ENCODE measurements at places on chromosomes 6 and 20.

- DNase-seq: no peak
Observed at GRCh38 chr20:44732327-44732726, 13.3 kb upstream of the KCNK15 start.

- DNase-seq: no peak
Observed at GRCh38 chr6:41594326-41594725, 43.9 kb upstream of the MDFI start.

DNA sequence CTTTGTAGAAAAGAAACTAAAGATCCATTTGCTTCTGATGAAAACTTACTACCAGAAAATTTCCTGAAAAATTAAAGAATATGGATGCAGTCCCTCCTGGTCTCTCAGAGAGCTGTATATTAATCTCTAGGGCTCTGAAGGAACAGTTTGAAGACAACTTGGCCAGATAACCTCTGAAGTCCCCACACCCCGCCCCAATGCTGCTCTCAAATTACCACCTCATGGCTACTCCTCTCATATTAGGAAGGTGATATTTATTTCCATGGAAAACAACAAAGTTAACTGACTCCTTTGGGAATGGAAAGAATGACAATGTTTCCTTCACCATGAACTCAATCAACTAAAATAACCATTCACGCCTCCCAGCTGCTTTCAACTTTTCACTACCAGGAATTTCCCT lies 408.4 kb upstream of the FLRT3 start:
- no peak for DNase-seq

DNA sequence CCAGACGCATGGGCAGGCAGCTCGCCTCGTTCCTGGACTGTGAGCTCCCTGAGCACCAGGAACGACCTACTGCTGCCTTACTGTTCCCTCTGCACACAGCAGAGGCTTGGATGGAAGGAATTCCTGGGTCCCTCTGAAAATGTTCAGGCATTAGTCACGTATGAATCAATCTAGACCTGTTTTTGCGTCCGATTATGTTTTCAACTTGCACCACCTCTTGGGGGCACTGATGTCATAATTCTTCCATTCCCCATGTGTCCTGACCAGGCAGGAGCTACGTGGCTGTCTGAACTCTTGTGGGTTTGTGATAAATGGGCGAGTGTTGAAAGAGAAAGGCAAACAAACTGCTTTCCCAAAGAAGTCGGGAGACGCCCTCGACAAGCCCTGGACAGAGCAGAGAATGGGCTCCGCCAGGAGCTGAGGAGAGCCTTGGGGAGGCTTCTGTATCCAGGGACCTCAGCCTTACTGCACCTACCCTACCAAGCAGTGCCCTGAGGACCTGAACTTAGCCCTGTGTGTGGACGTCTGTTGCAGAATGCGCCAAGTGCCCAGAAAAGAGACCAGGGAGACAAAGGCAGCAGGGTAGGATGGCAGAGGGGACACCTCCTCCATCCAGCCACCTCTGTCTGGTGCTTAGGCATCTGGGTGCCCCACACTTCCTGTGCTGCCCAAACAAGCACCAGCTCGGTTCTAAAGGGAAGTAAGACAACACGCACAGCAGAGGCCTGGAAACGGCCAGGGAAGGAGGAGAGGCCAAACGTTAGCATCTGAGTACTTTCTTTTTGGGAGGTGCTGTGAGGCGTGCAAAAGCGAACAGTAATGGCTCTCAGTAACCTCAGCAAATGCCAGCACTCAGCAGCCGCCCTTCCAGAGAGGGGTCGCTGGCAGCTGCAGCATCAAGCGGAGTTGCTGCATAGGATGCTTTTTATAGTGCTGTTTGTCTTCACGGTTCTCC lies 124.2 kb downstream of the LY86 start:
- DNase-seq: no peak

- DNase-seq: no peak
Observed at GRCh38 chr20:57922706-57923105, 212.9 kb upstream of the PMEPA1 start.

DNA sequence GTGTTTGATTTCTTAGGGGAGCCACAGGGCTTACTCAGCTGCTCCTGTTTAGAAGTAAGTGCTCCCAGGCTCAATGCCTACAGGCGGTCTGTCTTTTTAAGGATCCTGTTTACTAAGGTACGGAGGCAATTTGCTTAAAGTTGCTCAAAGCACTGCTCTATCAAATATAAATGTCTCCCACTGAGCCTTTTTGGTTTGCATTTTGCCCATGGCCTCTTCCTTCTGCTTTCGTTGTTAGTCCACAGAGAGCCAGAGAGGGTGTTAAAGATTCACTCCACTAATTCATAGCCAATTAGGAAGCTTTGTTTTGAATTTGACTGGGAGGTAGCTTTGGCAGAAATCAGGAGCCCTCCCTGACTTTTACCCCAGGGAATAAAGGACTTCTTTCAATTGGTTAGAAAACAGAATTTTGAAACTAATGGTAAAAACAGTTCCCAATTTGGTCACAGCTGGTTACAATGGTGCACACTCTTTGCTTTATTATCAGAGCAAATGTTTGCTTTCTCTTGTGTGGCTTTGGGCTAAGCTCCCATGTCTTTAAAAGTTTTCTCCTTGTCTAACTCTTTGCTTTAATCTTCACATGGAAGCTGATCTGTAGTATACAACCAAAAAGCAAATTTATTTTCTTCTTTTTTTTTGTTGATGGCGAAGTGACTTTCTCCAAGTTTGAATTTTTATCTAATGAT lies 126.2 kb downstream of the IMPG1 start:
- DNase-seq: no peak

DNA sequence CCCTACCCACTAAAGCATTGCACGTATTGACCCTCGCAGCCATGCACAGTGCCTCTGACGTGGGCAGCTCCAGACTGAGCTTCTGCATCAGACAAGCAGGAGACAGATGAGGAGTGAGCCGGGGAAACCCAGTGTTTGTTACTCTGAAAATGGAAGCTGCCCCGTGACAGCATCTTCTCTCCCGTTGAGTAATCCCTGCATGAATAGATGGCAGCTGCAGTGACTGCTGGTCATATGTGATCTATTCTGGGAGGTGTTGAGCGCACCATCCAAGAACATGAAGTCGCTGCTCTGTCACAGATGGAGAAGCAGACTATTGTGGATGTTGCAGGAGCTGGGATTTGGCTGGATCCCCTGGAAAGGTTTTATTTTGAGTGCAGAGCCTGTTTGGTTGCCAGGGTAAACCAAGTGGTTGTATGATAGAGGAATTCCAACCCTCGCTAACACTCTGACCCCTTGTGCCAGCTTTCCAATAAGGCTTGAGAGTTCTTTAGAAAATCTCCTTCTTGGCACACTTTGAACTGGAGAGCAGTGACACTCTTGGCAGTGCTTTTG lies 242.2 kb downstream of the NRN1 start:
- no peak for DNase-seq

DNA sequence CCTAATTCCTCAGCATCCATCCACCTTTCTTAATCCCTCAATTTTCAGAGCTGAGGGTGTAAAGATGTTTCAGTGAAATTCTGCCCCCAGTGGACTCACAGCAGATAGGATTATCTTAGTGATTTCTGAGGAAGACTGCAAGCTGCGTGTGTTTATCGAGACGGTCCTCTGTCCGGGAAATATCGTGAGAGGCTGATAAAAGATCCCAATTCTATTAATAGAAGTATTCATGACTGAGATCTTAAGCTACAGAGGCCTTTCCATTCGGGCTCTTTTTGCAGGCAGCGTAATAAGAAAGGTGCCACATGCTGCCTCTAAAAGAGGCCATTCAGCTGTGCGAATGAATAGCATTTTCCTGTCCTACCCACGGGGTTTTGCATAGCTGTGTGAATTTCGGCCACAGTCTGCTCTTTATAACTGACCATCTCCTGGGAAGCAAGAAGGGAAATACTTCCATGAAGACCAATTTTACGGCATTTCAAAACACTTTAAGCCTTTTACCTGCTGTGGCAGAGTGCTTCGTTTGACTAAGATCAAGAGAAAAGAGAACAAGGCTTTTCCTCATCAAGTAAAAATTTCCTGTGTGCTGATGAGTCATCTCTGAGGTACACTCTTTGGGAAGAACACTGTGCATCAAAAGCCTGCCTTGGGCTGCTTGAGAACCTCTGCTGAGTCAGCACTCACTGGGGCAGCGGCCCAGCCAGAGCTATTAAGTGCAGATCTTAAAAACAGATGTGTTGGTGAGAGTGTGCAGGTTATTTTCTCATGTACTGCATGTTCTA lies 208.8 kb downstream of the ARHGAP18 start:
- DNase-seq: no peak

DNA sequence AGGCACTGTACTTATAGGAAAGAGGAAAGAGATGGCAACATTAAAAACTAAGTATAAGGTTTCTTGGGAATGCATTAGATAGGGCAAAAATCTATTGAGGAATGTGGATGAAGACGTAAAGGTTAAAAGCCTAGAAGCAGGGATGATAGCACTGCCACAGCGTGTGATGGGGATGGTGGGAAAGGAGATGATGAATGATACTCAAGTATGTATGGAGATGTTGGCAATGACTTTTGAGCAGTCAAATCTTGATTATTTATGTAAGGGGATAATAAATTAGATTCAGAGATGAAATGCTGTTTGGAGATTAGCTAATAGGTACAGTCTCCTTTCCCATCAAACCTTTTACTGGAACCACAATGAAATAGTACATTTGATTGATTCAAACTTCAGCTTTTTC lies 432.8 kb downstream of the GRIK2 start:
- no peak for DNase-seq

- DNase-seq: no peak
Observed at GRCh38 chr6:46473881-46474280, 17.4 kb downstream of the RCAN2 start.

DNA sequence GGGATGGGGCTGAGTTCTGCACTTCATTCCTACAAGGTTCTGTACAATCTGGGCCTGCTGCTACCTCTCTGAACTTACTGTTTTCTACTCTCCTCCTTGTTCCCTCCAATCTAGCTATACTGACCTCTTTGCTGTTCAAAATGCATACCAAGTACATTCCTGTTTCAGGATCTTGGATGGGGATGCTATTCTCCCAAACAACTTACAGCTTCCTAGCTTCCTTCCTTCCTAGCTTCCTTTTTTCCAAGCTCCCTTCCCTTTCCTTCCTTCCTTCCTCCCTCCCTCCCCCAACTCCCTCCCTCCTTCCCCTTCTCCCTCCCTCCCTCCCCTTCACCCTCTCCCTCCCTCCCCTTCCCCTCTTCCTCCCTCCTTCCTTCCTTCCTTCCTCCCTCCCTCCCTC lies 117.9 kb downstream of the AHI1 start:
- DNase-seq: no peak

GRCh38 chr6:99310553-99310952 lies 38.9 kb downstream of the FAXC start:
- no peak for DNase-seq

DNA sequence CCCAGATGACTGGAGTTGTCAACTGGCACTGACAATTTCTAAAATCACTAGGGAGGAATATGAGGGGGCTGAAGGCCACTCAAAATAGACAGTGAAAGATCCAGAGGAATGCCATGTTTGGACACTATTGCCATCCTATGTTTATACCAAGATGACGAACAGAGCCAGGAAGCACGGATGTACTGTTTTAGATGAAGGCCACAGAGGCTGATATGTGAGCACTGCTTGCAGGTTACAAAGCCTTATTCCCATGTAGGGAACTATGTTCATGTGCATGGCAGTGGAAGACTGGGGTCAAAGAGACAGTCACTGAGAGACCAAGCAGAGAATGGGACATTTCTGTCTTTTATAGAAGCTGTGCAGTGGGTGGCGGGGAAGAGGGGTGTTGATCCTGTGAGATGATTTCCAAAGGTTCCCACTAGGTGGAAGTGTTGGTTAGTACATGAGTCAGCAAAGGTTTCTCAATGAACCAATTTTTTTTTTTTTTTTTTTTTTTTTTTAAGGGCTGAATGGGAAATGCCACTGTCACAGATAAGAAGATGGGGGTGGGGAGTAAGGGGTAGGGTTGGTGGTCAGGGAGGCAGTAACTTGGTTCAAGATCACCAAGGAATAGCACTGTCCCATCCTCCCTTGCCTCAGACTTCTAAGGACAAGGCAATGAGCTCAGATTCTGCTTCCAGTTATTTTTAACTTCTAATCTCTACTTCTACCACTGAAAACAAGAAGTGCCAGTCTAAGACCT lies 46.7 kb upstream of the MOCS1 start:
- DNase-seq: no peak

- peak; percentile 10 for DNase-seq
Observed at GRCh38 chr6:89298680-89299465, 16.2 kb downstream of the GABRR2 start.

DNA sequence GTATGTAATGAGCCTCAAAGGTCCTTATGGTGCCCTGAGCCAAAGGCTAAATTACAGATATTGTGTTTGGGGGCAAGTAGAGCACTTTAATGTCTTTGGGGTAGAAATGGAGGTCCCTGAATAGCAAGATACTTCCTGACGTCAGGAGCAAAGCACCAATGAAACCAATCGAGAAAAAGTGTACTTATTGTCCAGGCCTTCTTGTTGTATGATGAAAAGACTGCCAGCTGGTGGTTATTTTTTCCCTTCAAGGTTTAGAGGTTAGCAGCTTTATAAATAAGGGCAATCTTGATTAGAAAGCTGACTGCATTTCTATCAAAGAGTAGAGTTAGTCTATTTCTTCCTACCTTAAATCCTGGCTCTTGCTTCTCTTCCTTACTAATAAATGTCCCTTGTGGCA lies 76.1 kb upstream of the HSF2 start:
- DNase-seq: no peak

GRCh38 chr6:163057260-163057659 lies 329.5 kb downstream of the PACRG start:
- no peak for DNase-seq

- DNase-seq: no peak
Observed at GRCh38 chr6:53366128-53366641, 17.4 kb upstream of the ELOVL5 start.

DNA sequence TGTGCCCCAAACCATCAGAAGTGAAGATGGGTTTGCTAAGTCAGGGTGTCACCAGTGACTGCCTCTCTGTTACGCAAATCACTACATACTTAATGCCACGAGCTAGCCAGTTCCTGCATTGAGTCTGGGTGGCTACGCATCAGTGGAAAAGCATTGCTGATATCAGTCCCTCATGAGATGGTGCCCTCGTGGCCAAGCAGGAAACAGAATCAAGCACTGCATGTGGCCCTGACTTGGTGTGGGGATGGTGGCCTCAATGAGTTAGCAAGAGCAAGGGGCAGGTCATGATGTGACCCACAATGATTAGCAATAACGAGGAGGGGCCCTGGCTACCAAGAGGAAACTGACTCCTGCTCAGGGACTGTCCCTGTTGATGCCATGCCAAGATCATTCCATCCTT lies 51.6 kb upstream of the FNDC1 start:
- no peak for DNase-seq

DNA sequence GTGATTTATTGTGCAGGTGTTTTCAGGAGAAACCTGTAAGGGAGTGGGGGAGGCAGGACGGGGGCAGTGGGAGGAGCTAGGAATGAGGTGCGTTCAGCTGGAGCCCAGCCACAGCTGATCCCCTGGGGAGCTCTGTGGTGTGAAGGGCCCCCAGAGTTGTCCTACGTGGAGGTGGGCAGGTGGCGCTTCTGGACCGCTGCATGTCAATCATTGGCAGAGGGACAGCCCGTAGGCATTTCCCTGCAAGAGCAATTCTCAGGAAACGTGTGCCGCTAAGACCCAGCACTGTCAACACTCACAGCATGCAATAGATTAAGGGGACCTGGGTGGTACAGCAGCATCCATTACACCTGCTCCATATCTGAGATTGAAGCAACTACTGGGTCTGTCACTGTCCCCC lies 88.0 kb downstream of the PRND start:
- DNase-seq: no peak

GRCh38 chr6:136161950-136162349 lies 88.2 kb downstream of the MTFR2 start:
- no peak for DNase-seq
